ENCODE measurements at places on chromosomes 16 and 17.

DNA sequence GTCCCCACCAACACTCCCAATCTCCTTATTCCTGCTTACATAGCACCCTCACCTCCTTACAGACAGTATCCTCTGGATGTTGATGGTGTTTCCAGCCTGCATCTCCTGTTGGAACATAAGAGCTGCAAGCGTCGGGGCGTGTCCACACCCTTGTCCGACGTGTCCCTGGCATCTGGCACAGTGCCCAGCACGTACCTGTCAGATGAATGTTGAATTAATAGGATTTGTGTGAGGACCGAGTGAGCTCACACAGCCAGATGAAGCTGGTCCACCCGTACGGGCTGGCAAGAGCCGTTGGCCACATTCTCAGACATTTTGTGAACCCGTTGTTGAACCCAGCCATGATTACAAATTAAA, 12.2 kb upstream of the CBX4 start:
- peak; percentile 94 for DNase-seq

DNA sequence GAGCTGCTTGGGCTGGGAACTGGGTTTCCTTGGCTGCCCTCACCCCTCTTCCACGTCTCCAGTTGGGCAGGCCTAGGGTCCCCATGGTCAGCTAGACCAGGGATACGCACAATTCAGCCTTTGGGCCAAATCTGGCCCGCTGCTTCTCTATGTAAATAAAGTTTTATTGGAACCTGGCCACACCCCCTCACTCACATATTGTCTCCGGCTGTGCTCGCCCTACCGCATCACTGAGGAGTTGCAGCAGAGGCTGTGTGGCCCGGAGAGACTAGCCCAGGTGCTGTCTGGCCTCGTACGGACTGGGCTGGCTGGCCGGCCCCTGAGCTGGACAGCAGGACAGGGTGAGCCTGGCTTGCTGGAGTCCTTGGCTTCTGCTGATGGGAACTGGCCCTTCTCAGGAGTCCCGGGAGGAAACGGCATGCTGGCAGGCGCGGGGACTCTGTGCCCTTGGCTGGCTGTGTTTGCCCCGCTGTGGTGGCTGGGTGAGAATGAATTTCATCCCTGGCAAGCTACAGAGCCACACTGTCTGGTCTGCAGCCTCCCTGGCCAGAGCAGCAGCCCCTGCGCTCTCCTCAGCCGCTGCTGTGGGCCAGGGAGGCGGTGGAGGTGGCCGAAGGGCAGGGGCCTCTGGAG, 82.0 kb downstream of the ENGASE start:
- no peak for DNase-seq

GRCh38 chr17:42924891-42925290, 24.3 kb downstream of the G6PC1 start:
- DNase-seq, result no peak

DNA sequence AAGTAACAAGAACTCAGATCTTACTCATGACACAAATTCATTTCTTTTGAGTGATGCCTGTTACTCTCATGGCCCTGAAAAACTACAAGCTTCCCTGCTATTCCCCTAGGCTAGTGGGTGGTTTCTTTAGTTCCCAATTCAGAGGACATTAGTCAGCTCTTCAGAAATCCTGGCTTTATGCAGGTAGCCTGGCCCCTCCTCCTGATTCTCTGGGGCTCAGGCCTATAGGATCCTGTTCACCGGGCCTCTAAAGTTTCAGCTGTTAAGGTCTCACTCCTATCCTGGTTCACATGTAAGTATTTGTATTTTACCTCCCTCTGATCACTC, 87.3 kb upstream of the IRX5 start:
- no peak for DNase-seq

DNA sequence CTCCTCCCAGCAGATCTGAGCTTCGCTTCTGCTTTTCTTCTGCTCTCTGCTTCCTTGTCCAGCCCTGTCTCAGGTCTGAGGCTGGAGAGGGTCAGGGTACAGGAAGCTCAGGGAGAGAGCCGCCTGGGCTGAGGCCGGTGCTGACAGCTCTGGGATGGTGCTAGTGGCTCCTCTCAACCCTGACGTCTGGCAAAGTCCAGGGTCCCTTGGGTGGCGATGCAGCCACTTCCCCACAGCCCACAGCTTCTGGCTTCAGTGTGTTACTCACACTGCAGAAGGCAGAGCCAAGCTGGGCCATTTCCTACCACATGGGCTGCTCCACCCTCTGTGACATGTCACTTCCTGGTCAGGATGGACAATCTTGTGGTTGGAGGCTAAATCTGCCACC, at the start of gene CD300C:
Gene CD300C (minus strand): TSS at position 273 of the 388 bp plus-strand sequence. CDS start 333 bp downstream, outside the sequence.
- no peak for DNase-seq

- no peak for DNase-seq
Measured at GRCh38 chr17:19385521-19385983, 1.4 kb downstream of the MFAP4 start.

DNA sequence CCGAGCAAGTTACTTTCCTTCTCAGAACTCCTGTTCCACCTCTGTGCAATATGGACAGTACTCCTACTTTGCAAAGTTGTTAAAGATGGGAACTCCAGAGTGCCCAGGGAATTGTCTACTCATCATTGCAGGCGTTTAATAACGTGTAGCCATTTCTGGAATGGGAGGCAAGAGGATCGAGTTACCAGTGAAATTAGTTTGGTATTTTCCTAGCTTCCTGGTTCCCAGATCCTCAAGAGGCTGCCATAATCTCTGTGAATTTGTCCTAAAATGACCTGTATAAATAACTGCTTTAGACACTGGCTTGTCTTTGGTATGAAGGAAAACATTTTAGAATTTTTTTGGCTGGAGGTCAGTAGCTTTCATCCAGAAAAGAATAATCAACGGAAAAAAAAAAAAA, 27.7 kb downstream of the WWOX start:
- DNase-seq, result no peak

- no peak for DNase-seq
Measured at GRCh38 chr16:15491411-15491810, 57.0 kb downstream of the BMERB1 start.

DNA sequence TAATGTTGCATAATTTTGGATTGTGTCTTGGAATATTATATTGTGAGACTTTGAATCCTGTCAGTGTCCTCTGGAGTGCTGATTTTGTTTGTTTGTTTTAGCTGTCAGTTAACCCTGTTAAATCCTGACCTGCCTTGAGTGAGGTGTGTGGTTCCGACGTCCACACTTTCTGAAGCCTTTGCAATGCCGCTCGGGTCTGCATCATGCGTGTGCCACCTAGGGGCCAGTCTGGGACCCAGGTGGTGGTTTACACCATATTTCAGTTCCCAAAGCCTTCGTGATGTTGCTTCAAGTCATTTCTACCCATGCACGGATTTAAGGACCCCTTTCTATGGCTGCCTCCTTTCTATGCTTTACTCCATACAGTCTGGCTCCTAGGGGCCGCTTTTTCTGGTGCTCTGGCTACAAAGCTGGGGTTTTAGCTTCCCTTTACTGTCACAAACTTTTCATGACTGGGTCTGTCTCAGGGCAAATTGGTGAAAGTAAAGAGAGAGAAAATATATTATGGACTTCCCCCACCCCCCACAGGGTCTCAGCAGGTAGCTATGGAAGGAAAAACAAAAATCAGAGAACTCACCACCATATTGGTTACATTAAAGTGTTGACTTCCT, 11.4 kb upstream of the OR4D1 start:
- DNase-seq, result peak; percentile 34

DNA sequence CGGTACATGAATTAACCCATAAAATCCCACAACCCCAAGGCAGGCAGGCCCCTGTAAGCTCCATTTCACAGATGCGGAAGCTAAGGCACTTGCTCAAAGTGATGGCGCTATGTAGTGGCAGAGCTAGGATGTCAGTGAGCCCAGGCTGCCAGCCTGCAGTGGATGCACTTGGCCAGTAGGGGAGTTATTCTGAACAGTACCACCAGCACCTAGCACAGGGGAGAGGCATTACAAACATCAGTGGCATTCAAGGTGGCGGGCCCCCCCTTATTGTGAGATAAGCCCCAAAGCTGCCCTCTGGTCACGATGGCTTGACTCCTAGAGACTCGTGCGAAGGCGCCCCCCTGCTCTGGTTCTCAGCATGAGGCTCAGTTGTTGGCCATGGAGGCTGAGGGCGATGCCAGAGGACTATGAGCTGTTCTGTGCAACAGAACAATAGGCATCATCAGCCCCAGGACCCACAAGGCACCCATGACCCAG, 33.8 kb downstream of the GTF3C1 start:
- DNase-seq, result peak; percentile 30

GRCh38 chr16:55585631-55586030, 19.1 kb downstream of the CAPNS2 start:
- DNase-seq, result no peak

DNA sequence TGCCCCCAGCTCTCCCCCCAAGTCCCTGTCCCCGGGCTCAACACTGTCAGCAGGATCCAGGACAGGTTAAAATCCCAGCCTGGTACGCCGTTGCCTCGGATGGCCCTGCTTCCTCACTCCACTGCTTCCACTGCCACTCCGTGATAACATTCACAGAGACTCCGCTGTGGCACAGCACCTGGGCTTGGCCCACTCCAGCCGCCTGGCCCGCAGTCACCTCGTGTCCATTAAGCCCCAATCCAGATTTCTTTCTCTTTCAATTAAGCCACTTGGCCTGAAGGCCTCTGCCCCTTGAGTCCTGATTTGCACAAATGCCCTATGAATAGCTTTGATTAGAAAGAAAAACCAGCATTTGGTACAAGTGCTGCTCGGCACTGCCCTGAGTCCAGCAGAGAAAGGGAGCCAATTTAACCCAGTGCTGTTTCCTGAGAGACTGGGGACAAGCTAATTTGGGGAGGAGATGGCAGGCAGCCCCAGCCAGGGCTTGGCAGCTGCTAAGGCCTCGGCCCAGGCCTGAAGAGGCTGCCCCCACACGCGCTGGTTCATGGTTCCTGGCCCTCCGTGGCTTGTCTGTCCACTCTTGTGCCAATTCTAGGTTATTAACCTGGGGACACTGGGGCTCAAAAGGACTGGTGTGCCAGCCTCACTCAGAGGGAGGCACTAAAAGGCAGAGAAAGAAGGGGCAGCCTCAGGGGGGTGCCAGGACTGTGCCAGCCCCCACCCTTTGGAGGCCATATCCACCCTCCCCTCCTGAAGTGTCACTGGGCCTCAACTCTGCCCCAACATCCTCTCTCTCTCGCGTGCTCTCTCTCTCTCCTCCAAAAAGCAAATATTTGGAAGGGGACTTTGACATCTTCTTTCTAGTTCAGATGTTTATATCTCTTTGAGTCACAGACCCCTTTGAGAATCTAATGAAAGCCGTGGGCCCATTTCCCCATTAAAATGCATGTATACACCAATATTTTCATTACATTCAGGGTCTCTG, 29.8 kb upstream of the SPPL2C start:
- DNase-seq, result no peak

DNA sequence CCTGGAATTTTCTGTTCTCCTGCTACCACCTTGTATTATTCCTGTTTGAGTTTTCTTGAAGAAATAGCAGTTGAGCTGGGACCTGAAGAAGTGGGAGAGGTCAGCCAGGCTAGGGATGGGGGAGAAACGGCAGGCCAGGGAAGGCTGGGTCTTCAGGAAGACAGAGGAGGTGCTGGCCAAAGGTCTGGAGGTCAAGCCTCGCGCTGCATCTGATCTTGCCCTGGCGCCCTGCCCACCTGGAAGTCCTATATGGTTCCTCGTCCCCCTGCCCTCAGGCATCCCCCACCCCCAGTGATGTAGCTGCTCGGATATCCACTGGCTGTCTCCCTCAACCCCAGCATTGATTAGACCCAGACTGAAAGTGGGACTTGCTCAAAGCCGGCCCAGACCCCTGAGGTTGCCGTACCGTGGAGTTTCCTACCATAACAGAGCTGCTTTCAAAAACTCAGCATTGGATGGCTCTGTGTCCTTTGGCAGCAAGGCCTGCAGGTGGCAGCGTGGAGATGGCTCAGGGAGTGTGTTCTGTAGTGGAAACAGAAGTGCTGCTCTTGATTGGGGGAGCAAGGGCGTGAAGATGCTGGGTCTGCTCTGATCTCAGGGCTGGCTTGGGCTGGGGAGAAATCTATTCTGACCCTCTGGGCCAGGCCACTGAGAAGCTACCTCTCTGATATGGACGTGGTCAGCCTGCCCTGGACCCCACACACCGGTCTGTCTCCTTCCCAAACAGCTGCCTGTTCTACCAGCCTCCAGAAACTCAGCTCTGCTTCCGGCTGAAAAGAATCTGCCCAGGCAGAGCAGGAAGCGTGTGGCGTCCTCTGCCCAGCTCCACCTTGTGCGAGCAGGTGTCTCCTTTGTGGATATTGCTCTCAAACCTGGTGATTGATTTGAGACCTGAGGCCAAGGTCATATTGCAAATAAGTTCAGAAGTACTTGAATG, 107.0 kb upstream of the CACNG5 start:
- peak; percentile 84 for DNase-seq

- DNase-seq, result no peak
Measured at GRCh38 chr16:16176328-16176727, 47.0 kb downstream of the ABCC6 start.

DNA sequence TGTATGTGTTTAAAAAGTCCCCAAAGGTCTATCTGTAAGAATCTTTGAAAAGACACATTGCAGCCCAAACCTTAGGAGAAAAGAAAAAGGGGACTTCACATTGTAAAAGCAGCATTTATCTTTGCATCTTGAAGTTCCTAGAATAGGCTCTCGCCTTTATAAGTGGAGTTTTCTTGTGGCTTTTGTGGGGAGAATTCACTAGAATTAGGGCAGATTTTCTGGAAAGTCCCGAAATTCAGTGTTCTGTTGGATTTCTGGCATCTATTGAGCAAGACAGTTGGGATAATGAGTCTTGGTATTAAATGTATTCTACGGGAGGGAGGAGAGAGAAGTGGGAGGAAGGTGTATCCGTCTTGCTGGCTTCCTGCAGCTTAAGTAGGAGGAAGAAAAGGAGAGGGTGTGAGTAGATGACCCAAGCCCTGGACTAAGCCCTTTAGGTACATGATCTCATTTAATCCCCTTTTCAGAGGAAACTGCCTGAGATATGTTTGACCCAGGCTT, 62.6 kb downstream of the PRKCA start:
- DNase-seq, result no peak

- DNase-seq, result no peak
Measured at GRCh38 chr16:79331066-79331465, 269.5 kb downstream of the MAF start.

GRCh38 chr17:8125154-8125946, 1.4 kb upstream of the HES7 start:
- peak; percentile 79 for DNase-seq

DNA sequence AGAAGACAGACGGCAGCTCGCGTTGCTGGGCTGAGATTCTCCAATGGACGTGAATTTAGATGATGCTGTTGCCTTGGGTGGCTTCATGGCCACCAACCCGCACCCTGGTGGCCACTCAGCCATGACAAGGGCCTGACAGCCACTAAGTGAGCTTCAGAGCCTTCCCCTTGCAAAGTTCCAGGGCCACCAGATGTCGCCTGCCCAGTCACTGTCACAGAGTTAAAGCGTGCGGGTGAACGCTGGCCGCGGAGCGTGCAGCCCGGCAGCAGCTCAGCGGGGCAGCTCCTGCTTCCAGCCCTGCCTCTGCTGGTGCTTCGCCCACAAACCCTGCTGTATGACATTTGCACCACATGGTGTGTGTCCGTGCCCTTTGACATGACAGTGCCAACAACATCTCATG, 13.3 kb upstream of the KREMEN2 start:
- DNase-seq, result no peak

DNA sequence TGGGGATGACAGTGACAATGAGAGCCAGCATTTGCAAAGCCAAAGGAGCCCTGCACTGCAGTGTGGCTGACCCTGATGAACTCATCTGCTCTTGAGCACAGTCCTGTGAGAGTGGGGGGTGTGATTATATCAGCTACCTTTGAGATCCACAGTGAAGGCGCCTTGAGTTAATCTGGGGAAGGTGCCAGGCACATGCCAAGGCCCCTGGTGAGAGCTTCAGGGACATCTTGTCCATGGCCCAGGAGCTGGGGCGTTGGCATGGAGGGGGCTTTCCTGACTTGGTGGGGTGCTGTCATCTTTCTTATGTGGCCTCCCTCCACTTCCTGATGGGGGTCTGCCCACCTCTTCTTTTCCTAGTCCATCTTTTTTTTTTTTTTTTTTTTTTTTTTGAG, 86.5 kb downstream of the SNX29 start:
- DNase-seq, result no peak
